ENCODE measurements at places on chromosomes 1 and 21. TPM values are rescaled to one million over a fixed set of nuclear protein-coding genes. Genes with fewer than 3 reads are reported as not detected.

DNA sequence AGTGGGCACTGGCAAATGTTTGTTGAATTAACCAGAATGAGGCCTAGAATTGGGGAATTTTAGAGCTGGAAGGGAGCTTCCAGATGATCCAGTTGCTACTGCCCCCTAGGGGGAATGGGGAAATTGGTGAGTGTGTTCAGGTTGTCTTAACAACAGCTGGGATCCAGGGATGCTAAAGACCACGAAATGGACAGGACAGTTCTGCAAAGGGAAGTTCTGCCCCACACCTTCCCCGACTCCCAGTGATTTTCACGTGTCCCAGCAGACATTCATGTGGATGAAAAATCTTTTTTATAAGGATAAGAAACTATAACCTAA lies 33.9 kb downstream of the TRIM62 start:
- peak; percentile 50 for DNase-seq

The GON4L gene
- 55.7 TPM for total RNA-seq

DNA sequence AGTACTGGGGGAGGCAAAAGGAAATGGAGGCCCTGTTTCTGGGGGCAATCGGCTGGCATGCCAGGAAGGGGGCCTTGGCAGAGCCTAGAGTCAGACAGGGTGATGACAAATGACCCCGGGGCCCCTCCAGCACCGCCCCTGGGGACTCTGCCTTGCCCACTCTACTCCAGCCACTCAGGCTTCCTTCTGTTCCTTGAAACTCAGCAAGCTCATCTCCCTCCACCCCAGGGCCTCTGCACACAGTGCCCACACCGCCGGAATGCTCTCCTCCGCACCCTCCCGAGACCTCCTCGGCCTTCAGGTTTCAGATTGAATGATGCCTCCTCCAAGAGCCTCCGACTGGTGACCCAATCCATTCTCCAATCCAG lies 122.5 kb upstream of the ZBTB40 start:
- no peak for DNase-seq

The HEYL gene
- 0.77 TPM for total RNA-seq

The DHDDS gene
- total RNA-seq: 50.7 TPM

DNA sequence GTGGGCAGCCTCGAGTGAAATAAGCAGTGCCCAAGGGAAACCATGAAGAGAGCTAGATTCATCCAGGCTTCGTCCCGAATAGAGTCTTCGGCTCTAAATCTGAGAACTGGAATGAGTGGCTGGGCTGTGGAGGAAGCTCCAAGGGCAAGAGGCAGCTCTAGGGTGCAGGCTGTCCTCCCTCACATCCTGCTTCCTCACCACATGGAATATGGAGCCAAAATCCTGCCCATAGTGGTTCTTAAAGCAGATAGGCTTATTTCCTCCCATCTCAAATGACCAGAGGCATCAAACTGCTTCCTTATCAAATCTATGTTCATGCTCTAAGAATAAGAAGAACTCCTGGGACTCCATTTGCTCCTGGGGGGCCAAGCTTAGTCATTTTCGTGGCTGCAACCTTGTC lies 2.5 kb downstream of the IL24 start:
- no peak for DNase-seq

The JAM2 gene
- total RNA-seq: 5.2 TPM

DNA sequence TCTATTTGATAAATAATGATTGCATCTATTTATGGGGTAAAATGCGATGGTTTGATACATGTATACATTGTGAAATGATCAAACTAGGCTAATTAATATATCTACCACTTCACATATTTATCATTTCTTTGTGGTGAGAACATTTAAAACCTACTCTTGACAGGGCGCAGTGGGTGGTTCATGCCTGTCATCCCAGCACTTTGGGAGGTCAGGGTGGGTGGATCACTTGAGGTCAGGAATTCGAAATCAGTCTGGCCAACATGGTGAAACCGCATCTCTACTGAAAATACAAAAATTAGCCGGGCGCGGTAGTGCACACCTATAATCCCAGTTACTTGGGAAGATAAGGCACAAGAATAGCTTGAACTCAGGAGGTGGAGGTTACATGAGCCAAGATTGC lies 25.3 kb downstream of the PLEKHA6 start:
- no peak for DNase-seq

DNA sequence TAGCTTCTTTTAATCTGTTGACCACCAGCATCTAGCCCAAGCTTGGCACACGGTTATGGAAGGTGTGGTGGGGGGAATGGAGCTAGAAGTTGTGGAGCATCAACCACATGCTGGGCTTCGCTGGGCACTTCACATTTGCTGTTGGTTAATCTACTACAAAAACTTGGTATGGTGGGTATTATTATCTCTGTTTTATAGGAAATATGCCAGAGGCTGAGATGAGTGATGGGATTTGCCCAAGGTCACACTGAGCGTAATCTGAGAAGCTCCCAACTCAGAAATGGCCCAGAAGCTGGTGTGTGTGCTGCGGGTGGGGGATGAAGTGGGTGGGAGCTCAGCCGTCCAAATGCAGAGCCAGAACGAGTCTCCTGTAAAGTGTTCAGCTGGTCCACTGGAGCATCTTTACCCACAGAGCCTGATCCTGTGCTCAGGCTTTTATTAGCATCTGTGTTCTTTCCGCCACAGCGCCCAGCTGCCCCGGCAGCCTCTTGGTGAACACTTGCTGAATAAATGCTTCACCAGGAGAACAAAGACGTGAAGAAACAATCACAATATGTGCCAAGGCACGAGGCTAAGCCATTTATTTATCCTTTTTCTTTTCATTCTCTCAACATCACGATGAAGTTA lies 98.6 kb upstream of the JUN start:
- no peak for DNase-seq
